Stimulated activated CD4-positive, alpha-beta T cell treated with anti-CD3 and anti-CD28 coated beads, Interleukin-12 subunit alpha, Interleukin-12 subunit beta, amount 100 ng/mL, for 4 hours (primary cell): ENCODE measurements at places on chromosomes 1 and 21.
A peak's percentile ranks its signal among the peaks of the same experiment; 100 is the strongest.

- DNase-seq: no peak
Observed at GRCh38 chr1:32195972-32196823, 4.2 kb upstream of the CCDC28B start.

DNA sequence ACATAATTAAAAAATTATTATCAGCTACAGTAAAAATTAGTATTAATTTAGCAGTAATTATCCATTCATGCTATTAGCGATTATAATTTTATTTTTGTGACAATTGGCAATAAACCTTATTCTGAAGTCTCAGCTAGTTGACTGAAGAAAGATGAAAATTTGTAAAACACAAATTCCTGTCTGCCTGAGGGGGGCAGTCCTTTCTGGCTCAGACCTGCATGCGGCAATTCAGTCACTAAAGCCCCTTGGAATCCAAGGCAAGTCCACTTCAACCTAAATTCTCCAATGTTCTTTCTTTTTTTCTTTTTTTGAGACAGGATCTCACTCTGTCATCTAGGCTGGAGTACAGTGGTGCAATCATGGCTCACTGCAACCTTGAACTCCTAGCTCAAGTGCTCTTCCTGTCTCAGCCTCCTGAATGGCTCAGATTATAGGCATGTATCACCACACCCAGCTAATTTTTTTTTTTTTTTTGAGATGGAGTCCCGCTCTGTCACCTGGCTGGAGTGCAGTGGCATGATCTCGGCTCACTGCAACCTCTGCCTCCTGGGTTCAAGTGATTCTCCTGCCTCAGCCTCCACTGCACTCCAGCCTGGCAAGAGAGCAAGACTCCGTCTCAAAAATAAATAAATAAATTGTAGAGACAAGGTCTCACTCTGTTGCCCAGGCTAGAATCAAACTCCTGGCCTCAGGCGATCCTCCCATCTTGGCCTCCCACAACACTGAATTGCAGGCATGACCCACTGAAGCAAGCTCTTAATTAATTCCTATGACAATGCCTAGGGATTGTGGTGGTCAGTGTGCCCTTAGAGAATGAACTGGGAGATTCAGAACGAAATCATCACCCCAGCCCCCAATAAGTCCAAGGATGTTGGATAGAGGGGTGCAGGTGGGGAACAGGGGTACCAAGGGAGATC lies 24.2 kb upstream of the ITPKB start:
- DNase-seq: no peak

DNA sequence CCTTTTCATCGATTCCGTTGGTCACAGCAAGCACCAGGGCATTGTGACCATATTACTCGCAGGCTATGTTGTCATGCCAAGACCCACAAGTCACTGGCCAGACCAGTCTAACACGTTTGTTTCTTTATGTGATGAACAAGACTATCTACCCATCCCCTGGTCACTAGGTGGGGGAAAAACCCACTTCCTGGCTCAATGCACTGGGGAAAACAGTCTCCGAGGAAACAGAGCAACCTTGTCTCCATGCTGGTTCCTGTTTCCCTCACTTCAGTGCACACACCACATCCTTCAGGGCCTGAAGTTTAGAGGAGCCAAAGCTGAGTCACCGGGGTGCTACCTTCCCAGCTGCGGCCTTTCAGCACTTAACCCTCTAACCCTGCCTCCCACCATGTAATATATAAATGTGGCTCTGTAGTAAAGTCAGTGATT lies 20.9 kb downstream of the ERICH3 start:
- DNase-seq: no peak

- DNase-seq: no peak
Observed at GRCh38 chr21:33387294-33387693, 15.9 kb upstream of the IFNGR2 start.

DNA sequence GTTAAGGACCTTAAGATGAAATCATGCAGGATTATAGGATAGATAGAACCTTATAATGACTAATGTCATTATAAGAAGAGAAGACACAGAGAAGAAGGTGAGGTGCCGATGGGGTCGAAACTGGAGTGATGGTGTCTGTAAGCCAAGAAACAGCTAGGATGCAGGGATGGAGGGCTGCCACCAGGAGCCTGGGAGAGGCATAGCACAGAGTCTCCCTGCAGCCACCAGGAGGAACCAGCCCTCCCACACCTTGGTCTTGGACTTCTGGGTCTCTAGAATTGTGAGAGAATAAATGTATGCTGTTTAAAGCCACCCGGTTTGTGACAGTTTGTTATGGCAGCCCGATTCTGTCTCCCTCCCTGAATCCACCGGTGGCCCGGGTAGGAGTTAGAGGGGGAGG lies 337.2 kb upstream of the AJAP1 start:
- DNase-seq: no peak

DNA sequence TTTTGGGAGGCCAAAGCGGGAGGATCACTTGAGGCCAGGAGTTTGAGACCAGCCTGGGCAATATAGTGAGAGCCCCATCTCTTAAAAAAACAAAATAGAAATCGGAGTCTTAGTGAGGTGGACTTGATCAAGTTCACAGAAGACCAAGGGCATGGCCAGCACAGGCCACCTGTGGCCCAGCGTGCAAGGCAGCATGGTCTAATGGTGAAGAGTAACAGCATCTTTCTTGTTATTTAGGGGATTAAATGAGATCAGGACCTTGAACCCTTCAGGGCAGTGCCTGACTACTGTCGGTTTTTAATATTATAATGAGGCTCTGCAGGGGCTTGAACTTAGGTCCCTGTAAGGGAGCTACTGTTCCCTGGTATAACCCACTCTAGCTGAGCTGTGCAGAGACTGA lies 38.5 kb downstream of the EIF2D start:
- DNase-seq: no peak

- DNase-seq: no peak
Observed at GRCh38 chr21:44713130-44713529, 1.8 kb upstream of the TSPEAR start.

GRCh38 chr1:1118011-1118875 lies 2.4 kb upstream of the C1orf159 start:
- DNase-seq: no peak

- no peak for DNase-seq
Observed at GRCh38 chr1:43285269-43285990, at the start of gene C1orf210. Gene C1orf210 (minus strand): TSS chr1:43285581. CDS start chr1:43283270, 2,311 bp downstream.

- no peak for DNase-seq
Observed at GRCh38 chr1:78291872-78292271, 198.9 kb upstream of the PTGFR start.

DNA sequence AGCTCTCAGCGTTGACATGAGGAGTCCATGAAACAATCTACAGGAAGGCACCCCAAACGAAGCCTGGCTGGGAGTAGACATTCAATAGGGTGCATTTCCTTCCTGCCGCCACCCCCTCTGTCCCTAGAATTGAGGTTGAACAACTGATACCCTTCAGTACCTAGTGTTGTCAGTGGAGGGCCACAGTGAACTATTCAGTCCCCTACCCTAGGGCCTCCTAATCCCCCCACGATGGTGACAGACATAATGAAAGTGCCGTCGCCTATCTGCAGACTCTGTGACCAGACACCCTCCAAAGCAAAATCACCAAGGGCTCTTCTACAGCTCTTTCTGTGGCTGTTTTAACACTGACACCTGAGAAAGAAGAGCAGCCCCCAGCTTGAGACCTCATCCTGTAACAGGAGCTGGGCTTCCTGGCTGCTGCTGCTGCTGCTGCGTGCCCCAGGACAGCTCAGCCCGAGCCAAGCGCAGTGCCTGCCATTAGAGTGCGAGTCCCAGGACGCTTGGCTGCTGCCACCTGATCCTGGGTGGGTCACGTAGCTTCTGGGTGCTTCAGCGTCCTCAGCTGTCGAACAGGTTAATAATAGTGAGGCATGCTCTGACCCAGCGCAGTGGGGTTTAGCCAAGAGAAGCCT lies 183.0 kb downstream of the ZBTB18 start:
- no peak for DNase-seq

GRCh38 chr1:9110669-9111356 lies 18.1 kb downstream of the GPR157 start:
- peak; percentile 86 for DNase-seq

DNA sequence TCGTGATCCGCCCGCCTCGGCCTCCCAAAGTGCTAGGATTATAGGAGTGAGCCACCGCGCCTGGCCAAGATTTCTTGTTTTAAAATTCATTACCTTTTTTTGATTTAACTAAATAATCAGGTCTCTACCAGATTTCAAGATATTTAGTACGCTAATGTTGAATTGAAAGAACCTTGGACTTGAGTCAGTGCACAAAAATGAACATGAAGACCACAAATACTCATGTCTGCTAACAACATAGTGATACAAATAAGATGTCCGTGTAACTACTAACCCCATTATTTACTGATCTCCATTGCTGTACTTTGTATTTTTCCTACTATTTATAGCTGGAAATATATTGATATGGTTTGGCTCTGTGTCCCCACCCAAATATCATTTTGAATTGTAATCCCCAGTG lies 16.4 kb downstream of the MPZL1 start:
- DNase-seq: no peak

DNA sequence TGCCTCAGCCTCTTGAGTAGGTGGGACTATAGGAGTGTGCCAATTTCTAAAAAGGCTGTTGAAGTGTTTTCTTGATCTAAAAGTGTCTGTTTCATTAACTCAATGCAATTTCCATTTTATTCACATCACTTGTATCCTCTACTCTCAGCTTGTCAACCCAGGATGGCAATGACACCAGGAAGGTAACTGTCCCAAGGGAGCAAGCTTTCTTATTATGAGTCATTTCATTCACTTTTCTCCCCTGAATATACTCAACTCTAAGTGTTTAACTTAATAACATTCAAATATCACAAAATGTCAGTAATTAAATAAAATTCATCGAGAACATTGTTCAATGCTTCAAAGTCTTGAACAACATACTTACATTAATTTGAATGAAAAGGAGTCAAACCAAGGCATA lies 22.9 kb upstream of the GFI1 start:
- DNase-seq: no peak

DNA sequence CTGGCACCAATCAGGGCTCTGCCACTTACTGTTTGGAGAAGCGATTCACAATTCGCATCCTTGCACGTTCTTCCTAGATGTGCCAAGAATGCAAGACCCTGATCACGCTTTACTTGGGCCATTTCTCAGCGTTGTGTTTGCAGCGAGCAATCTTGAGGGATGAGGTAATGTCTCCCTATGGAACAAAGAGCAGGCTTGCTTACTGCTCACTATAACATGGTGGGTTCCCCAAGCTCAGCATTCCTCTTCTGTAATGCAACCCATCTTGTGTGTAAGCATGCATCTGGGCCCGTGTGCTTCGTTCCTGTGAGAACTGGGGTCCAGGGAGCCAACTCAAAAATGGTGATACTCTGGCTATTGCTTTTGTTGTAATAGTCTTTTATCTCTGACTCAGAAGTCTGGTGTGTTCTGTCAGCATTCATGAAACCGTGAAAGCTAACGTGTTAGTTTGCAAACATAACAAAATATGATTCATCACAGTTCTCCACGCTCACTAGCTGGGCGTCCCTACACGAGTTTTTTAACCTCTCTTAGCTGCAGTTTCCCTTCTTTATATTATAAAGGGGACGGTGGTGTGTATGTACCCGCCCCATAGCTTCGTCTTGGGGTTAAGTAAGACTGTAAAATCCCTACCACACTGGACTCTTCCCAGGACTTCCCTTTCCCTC lies 33.3 kb downstream of the DNTTIP2 start:
- no peak for DNase-seq

GRCh38 chr1:51236531-51237350 lies 668 bp downstream of the RNF11 start:
- DNase-seq: peak; percentile 19

DNA sequence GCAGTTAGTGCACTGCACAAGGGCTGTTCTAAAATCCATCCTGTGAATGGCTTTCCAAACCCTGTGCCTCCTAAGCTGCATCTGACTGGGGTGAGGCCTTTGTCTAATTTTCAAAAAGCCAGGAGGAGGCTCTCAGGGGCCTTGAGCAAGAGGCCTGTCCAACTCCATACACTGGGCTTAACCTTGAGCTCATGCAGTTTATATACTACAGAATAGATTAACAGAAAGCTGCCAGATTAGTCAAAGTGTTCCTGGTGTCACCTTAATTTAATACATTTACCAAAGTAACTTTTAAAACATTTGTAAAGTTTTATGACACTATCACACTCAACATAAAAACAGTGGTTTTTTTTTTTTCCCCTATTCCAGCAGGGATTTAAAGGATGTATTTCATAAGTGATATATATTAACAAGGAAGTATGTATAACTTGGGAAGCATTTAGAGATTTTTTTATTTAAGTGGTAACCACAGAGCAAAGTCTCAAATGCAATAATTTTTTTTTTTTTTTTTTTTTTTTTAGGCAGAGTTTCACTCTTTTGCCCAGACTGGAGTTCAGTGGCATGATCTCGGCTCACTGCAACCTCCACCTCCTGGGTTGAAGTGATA lies 23.3 kb downstream of the CTH start:
- DNase-seq: no peak

DNA sequence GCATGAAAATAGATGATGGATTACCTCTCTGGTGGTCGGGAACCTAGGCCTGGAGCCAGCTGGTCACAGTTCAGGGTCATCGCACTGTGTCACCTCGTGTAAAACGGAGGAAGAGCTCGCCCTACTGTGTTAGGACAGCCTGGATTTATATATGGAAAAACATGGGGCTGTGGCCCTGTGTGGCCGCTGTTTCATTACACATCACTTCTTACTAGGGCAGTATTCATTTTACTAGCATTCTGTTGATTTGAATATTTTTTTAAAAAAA lies 104.5 kb upstream of the COL6A1 start:
- no peak for DNase-seq

DNA sequence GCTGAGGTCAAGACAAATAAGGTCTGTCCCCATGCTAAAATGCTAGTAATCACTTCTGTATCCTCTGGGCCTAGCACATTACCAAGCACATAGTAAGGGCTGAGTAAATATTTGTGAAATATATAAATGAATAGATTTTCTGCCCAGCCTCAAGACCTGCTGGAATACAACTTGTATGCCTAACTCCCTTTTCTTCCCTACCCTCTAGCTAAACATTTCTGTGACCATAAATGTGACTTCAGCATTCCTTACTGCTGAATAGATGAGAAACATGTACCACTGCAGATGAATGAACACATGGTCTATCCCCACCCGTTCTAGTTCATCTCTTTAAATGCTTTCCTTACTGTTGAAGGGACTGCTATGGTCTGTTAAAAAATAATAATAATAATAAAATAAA lies 209.0 kb upstream of the HOOK1 start:
- no peak for DNase-seq

DNA sequence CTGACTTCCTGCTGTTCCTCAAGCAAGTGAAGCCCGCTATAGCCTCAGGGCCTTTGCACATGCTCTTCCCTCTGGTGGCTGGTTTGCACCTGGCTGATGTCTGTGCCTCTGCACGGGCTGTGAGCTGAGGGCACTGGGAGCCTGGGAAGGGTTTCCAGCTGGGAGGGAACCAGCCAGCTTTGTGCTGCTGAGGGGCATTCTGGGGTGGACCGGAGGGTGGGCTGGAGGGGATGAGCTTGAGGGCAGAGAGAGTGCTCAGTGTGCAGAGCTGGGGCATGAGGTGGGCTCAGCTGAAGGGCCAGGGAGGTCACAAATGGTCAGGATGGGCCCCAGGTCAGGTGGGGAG lies 305.7 kb downstream of the MATN1 start:
- DNase-seq: no peak
